ENCODE measurements at places on chromosomes 7 and 10. TPM values are rescaled to one million over a fixed set of nuclear protein-coding genes. Genes with fewer than 3 reads are reported as not detected.
A peak's percentile ranks its signal among the peaks of the same experiment; 100 is the strongest.

DNA sequence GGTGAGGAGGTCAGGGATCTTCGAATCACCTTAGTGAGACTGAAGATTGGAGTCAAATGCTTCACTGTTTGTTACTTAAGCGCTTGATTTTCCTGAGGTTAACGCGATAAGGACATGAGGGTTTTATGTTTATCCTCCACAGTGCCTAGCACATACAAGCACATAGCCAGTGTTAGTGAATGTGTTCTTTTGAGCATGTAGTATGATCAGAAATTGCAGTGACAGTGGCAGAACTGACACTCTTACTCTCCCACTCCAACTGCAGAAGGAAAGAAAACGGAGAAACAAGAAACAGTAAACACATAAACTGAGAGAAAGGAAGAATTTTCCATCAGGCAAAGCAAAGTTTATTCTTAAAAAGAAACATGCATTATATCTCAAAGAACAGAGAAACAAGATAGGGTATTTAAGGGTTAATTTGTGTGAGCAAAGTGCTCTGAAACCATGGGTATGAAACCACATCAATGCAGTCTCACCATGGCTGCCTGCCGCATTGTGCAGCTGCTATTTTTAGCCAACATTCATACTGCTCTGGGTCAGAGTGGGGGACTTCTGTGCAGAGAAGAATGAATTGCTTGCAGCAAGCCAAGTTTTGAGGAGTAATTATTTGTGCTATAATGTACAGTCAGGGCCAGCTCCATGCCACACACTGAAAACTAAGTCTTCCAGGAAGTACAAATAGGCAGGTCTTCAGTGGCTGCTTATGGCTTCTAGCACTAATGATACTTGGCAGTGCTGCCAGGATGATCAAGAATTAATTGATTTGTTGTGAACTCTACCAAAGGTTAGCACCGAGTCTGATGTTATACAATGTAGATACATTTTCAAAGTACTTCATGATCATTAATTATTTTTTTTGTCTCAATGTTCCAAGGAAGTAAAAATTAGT lies 152.0 kb downstream of the MACC1 start:
- DNase-seq, result peak; percentile 88

GRCh38 chr10:30493609-30494530 lies 59.9 kb downstream of the MAP3K8 start:
- no peak for DNase-seq

GRCh38 chr10:121291823-121292222 lies 306.4 kb downstream of the FGFR2 start:
- no peak for DNase-seq

DNA sequence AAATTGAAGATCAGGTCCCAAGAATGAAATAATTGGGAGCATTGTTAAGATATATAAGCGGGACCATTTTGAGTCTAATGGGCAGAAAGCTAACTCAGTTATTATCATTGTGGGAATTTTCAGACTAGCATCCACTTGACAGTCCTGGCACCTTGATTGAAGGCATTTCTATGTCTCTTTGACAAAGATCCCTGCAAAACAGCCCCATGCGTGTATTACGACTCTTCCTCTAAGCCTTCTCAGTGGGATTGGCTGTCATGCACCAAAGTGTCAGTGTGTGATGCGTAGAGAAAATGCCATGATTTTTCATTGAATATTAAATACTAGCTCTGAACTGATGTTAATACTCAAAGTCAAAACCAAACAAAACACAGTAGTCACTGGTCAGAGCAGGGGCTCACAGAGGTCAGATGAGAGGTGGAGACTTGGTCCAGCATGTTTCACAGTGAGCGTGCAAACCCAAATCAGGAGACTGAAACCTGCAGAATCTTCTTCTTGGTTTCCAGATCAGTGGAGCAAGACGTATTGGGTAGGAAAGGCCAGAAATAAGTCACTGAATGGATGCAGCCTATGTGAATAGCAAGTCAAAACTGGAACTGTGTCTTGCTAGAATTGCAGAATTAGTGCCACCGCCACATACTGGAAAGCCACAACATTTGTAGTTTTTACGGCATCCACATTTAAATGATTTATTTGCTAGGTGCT lies 303.6 kb upstream of the AKR1E2 start:
- DNase-seq, result no peak

The GALNT17 gene
- 19.2 TPM for polyA plus RNA-seq

The VWA2 gene
- 8.3 TPM for polyA plus RNA-seq

- DNase-seq, result no peak
Measured at GRCh38 chr10:10533437-10533836, 484.2 kb upstream of the CELF2 start.

DNA sequence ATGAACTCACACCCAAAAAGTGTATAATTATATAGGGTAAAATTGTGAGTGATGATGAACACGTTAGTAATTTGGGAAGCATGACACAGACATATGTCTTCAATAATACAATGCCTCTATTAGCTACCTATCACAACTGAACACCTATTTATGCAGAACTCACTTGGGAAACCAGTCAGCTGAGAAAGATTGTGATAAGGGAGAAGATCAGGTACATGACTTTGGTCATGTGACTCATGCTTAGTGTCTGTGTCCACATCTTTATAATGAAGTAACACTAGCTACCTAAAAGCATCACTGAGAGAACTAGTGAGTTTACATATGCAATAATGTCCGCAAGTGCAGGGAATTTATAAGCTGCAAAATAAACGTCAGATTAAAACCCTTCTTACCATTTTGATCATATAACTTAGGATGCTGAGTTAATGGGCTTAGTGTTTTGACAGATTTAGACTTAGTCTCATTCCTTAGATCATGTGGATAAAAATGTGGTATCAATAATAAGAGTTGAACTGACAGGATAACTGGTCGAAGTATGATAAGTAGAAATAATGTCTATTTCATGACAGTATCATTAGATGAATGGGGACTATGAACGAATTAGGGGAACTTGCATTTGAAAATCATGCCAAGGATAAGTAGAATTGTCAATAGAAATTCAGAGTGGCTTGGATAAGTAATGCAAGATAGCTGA lies 11.6 kb downstream of the VWDE start:
- DNase-seq, result no peak

DNA sequence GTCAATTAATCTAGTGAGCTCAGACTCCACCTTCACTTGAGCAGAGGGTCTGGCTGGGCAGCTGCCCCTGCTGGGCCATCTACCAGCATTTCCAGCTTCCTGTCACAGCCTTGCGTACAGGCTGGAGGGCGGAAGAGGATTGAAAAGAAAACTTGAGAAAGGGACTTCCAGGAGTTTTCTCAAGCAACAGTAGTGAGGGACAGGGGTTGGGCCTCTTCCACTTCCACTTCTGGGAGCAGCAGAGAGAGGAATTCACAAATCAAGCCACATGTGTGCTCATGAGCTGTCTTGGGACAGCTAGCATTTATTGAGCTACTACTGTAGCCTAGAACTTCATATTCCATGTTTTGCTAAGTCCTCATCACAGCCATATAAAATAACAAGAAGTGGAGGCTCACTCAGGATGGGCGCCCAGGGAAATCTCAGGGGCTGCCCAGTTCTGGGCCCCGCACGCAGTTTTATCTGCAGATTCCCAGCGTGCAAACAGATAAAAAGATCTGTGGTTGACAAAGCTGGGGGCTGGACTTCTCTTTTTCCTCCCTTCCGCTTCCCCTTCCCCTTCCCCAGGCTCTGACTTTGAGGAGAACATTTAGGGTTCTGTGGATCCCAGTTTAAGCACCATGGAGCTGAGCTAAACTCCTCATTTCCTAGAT lies 135.8 kb downstream of the RGS10 start:
- no peak for DNase-seq

GRCh38 chr7:129401967-129402860 lies 32.0 kb upstream of the STRIP2 start:
- DNase-seq, result no peak

The RARRES2 gene
- polyA plus RNA-seq, result 33.0 TPM

The SP4 gene
- 6.4 TPM for polyA plus RNA-seq

- no peak for DNase-seq
Measured at GRCh38 chr7:48411619-48412018, 240.4 kb downstream of the ABCA13 start.

GRCh38 chr7:77321300-77321699 lies 94.8 kb downstream of the GSAP start:
- DNase-seq, result no peak

- no peak for DNase-seq
Measured at GRCh38 chr7:108985037-108985436, 415.4 kb downstream of the DNAJB9 start.

- DNase-seq, result no peak
Measured at GRCh38 chr10:124152139-124153022, 59.0 kb upstream of the CHST15 start.

GRCh38 chr10:12875100-12875499 lies 126.4 kb downstream of the CCDC3 start:
- DNase-seq, result peak; percentile 69

DNA sequence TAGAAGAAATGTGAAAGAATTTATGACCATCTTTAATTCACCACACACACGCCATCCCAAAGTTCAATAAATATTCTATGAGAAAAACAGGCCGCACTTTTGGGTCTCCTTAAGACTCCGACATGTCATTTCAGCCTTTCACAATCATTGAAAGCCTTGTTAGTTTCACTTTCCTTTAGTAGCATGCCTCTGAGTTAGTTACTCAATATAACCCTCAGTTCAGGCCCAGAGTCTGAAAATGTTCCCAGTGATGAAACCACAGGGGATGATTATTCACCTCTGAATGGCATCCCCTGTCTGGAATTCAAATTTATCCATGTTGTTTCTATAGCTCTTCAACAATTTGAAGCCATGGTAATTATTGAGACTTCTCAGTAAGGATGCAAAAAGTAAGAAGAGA lies 278.1 kb upstream of the NRP1 start:
- no peak for DNase-seq

The NKX2-3 gene
- polyA plus RNA-seq, result not detected

Data from brain (organoid and tissue), 16 donors.